ENCODE measurements at places on chromosomes 16 and 17.

DNA sequence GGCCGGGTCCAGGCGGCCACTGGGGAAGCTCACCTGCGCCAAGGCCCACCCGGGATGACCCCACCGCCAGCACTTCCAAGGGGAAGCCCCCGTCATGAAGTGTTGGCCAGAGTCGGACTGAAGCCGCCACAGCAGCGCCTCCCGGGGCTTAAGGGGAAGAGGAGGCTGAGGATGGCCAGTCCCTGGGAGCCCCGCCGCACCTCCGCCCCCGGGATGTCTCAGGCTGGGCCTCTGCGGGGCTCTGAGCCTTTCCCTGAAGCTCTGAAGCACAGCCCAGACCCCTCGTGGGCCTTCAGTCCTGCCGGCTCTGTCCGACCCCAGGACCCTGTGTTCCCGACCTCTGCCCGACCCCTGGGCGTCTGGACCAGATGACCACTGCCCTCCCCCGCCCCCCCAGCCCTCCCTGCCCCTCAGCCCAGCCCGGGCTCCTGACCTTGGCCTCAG, 42.8 kb upstream of the ACSF3 start:
- no peak for DNase-seq

DNA sequence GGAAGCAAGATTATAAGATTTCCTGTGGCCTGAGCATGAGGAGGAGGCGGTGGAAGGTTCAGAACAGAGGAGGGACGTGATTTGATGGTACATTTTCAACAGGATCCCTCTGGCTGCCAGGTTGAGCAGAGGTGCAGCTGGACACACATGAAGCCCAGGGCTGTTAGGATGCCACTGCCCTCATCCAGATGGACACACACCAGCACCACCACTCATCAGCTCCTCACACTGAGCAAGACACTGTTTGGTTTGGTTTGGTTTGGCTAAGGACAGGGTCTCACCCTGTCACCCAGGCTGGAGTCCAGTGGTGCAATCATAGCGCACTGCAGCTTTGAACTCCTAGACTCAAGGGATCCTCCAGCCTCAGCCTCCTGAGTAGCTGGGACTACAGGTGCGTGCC, 402.6 kb upstream of the C16orf82 start:
- no peak for DNase-seq

DNA sequence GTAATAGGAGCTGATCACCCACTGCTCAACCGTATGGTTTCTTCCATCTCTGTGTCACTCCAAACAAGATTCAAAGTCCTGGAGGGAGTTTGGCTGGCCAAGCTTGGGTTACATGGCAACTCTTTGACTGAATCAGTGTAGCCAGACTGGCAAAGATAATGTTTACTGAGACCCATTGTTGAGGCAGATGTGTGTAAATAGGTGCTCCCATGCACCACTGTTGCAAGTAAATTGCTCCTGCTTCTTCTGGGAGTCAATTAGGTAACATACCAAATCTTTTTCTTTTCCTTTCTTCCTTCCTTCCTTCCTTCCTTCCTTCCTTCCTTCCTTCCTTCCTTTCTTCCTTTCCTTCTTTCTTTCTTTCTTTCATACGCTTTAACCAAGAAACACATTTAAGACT, 86.3 kb upstream of the DHX40 start:
- no peak for DNase-seq

GRCh38 chr17:27217631-27218030, 76.3 kb upstream of the WSB1 start:
- DNase-seq = no peak

GRCh38 chr16:85471469-85472431, 141.4 kb upstream of the GSE1 start:
- no peak for DNase-seq

DNA sequence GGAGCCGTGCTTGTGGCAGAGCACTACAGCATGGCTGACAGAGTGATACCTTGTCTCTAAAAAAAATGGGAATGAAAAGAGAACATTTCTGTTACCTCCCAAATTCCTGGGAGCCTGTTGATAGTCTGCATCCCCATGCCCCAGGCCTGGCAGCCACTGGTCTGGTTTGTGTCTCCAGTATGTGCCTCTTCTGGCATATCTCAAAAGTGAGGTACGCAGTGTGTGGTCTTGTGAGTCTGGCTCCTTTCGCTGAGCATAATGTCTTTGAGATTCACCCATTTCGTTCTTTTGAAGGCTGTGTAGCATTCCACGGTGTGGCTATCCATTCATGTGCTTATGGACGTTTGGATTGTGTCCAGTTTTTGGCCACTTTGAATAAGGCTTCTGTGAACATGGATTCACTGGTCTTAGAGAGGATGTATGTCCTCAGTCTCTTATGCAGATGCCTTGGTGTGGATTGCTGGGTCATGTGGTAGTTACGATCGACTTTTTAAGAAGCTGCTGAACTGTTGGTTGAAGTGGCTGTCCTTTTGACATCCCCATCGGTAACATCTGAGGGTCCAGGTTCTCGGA, 39.1 kb downstream of the PRMT7 start:
- DNase-seq = no peak

GRCh38 chr17:4365628-4366326, 698 bp downstream of the UBE2G1 start:
- DNase-seq = no peak

DNA sequence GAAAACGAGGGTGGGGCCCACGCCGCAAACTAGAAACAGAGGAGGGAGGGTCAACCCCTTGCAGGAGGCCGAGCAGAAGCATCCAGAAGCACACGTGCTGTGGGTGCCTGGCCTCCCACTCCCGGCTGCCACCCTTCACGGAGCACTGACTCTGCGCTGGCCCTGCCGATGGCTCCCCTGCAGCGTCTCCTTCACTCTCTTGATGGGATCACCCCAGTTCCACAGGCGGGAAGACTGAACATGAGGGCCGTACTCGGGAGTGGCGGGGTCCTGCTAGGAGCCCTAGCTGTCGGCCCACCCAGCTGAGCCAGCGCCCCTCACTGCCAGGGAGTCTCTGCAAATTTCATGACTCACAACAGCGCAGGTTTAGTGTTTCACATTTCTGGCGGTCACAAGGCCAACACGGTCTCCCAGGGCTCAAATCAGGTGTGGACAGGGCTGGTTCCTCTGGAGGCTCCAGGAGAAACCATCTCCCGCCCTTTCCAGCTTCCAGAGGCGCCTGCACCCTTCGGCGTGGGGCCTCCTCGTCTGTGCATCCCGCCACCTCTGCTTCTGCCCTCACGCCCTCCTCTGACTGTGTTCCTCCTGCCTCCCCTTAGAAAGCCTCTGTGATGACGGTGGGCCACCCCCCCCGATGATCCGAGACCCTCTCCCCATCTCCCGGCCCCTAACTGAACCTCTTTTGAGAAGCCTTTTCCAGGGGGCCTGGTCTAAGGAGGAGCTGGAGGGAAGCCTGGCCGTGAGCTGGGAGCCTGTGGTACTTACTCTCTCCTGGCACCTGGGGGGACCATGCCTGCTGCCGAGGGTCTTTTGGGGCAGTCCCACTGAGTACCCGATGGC, 2.0 kb downstream of the PTX4 start:
- no peak for DNase-seq

GRCh38 chr17:37828651-37829124, 83.8 kb upstream of the HNF1B start:
- DNase-seq = no peak

GRCh38 chr17:55546481-55546880, 35.2 kb upstream of the SMIM36 start:
- no peak for DNase-seq

GRCh38 chr16:89867918-89868317, 5.5 kb upstream of the TCF25 start:
- DNase-seq = no peak

- DNase-seq = no peak
Observed at GRCh38 chr17:27481327-27481726, 25.1 kb downstream of the KSR1 start.

GRCh38 chr17:68347380-68347779, 56.1 kb downstream of the ARSG start:
- no peak for DNase-seq

DNA sequence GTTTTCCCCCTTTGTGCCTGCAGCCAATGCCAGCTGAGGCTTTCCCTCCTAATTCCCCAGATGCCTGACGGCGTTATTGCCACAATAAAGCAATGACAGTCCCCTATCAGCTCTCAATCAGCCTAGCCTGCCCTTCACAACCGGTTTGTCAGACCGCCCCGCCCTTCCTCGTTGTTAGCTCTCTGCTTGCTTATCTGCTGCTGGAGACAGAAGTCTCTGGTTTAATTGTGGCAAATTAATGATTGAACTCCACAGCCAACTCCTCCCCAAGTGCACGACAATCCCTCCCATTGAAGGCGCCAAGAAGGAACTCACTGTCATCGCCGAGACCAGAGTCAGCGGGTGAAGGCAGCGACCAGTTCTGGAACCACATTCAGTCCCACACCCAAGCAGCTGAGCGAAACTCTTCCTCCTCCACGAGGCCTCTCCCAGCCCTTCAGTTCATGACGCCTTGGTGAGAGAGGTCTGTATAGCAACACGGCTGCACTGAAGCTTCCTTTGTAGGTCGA, 474.4 kb downstream of the SLC39A11 start:
- no peak for DNase-seq

- DNase-seq = no peak
Observed at GRCh38 chr16:25279491-25279890, 21.8 kb upstream of the ZKSCAN2 start.

DNA sequence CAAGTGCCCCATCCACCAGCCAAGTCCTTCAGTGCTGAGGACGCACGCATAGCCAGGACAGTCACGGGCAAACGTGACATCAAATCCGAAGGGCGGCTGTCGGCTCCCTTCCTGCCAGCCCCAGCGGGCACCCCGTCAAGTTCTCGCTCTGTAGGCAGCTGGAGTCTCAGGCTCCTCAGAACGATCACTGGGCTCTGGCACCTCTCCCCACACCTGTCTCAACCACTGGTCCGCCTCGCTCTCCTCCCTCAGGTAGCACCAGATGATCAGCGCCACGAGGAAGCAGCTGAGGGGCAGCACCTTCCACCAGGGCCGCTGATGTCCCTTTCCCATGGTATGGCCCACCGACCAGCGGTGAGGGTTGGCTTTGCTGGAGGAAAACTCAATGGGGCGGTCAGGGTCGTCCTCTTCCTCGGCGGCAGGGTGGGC, 422 bp downstream of the UQCC4 start:
- no peak for DNase-seq

- DNase-seq = no peak
Observed at GRCh38 chr17:16283705-16284104, 66.7 kb downstream of the PIGL start.

DNA sequence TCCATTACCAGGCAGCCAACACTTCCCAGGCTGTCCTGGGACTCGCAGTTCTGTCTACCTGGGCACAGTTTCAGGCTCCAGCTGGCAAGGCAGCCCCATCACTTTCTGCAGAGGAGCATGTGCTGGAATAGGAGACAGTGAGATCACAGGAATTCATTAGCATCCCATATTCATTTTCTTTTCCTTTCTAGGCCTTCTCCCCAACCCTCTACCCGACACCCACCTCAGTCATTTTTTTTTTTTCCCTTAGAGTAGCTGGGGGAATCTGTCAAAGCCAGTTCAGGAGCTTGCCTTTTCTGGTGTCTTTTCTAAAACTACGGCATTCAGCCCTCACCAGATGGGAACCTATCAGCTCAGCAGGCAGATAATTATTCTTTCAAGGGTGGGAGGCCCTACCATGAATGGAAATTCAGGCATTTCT, 42.4 kb upstream of the FBXO47 start:
- DNase-seq = no peak

GRCh38 chr17:51912939-51913338, 245.6 kb downstream of the CA10 start:
- no peak for DNase-seq

- no peak for DNase-seq
Observed at GRCh38 chr17:5785338-5785737, 201.0 kb upstream of the NLRP1 start.

DNA sequence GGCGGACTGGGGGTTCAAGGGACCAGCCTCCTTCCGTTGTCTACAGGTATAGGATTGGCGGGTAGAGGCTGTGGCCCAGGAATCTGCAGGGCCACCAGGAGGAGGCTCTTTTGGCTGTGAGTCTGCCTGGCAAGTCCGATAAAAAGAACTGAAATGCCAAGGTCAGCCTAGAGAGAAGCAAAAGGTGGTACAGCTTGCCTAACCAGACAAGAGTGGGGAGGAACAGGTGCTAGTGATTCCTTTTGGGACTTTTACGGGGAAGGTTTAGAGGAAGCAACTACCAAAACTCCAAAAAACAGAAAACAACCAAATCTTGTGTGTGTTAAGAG, 5.6 kb upstream of the EVPL start:
- no peak for DNase-seq

DNA sequence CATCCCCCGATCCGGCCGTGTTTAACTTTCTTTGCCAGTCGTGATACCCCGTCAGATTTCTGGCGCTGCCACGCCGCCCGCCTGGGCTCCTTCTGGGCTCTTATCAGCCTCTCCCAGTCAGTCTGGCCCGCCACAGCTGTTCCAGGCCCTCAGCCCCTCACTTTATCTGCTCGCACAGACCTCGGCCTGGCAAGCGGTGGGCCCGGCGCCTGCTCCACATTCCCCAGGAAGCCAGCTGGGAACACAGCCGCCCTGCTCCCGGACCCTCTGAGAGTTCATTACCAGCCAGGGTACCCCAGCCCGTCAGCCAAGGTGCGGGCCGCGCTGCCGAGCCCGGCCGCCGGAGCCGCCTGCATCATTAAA, 157.5 kb downstream of the ZNF423 start:
- DNase-seq = no peak

- peak; percentile 52 for DNase-seq
Observed at GRCh38 chr16:84177741-84178073, 9.2 kb downstream of the TAF1C start.

DNA sequence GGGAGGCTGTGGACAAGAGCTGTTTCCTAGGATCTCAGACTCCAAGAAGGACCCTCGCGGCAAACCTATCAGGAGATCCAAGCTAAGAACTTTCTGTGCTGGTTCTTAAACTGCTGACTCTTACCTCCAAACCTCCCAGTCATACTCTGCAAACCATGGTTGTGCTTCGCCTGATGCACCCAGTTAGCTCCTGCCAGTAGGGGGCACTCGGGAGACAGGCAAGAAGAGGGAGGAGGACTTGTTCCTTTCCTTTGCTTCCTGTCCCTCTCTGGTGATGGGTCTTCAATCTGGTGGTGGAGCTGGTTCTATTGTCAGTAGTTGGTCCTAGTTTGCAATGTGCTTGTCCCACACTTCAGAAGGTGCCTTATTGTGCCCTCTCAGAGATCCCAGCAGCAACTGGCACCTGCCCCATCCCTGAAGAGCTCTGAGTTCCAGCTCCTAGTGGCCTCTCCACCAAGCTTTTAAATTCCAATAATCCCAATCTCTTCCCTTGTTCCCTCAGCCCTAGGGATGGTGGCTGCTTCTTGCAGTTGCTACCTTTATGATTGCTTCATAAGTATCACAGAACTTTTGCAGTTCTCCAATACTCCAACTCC, 113.5 kb upstream of the RPL38 start:
- peak; percentile 12 for DNase-seq

GRCh38 chr17:73020110-73020509, 72.4 kb downstream of the SLC39A11 start:
- no peak for DNase-seq

All from AG04449 (cell line).